Thoracic aorta (tissue), 2 donors: ENCODE measurements at places on chromosomes 7 and 10.

- DNase-seq = no peak
Measured at GRCh38 chr10:110642204-110643034, 1.7 kb upstream of the RBM20 start.

- DNase-seq = no peak
Measured at GRCh38 chr7:42389697-42390096, 152.7 kb upstream of the GLI3 start.

GRCh38 chr10:66783316-66783715 lies 142.5 kb upstream of the LRRTM3 start:
- DNase-seq = no peak

DNA sequence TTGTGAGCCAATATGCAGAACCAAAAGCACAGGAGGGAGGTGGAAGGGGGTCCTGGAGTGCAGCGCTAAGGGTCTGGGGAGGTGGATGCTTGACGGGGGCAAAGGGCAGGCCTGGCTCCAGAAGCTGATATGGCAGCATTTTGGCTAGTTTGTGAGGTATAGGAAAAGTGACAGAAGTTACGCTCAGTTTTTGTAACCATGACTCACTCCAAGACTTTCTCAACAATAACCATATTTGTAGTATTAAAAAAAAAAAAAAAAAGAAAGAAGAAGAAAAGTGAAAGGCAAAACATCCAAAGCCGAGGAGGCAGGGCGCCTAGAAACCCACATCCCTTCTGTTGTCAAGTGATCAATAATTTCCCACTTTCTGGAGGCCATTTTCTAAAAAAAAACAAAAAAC lies 92.3 kb downstream of the RNF216 start:
- DNase-seq = no peak

DNA sequence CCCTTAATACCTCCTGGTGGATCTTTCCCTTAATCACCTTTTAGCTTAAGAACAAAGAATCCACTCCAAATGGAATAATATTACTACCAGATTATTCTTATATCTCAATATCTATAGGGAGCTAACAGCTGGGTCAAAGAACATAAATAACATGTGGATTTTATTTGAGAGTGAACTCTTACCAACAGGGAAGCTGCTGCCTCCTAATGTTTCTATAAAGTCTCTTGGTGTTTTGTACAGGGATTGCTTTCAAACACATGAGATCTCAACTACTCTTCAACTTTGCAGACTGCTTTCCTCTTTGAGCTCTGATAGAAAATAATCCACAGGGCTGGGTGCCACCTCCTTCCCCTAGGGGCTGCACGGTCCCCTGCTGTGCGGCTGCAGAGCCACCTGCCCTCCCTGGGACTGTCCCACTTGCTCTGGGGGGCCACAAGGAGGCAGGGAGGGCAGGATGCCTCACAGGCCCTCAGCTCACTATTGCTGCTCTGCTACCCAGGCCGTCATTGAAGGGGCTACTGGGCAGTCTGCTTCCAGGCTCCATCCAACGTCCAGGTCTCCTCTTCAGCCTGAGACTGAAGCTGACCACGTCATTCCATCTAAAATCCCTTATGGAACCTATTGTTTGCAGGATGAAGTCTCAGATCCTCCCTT lies 191.2 kb downstream of the CXCL12 start:
- DNase-seq = no peak

- no peak for DNase-seq
Measured at GRCh38 chr7:47091141-47091540, 490.8 kb downstream of the TNS3 start.

DNA sequence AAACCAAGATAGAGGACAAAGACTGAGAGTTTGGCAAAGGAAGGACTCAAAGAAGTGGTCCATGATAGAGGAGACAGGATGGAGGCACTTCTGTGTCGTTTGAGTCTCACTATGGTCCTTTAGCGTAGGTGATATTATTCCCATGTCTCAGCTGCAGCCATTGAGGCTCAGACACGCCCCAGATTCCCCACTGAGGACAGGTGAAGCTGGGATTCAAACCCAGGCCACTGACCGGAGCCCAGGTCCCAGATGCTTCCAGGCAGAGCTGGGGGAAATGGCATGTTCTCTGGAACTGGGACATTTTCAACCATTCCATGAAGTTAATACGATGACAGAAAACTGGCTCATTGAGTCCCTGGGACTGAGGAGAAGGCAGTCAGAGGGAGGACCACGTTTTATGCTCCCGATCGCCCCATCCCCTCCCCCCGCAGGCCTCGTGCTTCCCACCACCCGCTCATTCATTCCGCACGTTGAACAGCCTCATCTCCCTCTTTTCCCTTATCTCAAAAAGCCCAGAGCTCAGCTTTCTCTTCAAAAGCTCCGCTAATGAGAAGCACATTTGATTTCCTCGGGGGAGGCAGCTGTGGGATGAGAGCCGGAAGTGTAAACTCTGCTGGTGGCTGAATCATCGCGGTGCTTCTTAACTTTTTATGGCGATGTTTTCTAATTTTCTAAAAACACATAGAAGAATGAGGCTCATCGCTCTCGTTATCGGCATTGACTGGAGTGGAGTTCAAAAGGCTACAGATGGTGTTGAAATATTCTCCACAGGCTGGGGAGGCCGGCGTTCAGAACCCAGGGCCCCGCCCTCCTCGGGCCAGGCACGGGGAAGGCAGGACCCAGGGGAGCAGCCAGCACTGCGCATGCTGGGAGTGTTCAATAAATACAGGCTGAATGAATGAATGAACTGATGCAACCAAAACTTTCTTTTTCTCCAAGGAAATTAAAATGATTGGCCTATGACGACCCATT lies 64.0 kb downstream of the OAT start:
- no peak for DNase-seq

DNA sequence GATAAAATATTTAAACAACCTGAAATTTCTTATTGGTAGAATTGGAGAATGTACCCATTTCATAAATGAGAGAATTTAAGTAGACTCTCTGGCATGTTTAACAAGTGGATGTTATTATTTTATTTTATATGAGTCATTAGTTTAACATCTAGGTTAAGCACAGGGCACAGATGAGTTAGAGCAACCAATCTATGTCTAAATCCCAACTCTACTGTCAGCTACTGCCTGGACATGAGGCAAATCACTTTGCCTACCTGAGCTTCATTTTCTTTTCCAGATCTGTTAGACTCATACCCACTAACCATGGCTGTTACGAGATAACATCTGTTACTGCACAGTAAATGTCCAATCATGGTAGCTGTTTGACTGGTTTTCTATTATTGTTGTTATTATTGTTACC lies 251.1 kb downstream of the INHBA start:
- no peak for DNase-seq

DNA sequence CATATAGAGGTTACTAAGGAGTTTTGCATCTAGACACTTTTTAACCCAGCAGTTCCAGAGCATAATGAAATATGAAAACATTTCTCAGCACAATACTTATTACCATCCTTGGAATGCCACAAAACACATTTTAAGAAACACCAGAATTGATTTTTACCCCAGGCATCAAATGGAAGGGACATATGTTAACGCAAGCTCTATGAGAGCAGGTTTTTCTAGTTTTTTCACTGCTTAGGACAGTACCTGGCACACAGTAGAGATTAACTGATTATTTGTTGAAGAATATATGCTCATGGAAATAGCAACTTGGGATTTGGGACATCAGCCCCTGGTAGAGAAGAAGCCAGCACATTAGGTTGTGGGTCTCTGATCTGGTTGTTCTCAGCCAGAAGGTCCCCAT lies 67.0 kb upstream of the ARID5B start:
- no peak for DNase-seq

DNA sequence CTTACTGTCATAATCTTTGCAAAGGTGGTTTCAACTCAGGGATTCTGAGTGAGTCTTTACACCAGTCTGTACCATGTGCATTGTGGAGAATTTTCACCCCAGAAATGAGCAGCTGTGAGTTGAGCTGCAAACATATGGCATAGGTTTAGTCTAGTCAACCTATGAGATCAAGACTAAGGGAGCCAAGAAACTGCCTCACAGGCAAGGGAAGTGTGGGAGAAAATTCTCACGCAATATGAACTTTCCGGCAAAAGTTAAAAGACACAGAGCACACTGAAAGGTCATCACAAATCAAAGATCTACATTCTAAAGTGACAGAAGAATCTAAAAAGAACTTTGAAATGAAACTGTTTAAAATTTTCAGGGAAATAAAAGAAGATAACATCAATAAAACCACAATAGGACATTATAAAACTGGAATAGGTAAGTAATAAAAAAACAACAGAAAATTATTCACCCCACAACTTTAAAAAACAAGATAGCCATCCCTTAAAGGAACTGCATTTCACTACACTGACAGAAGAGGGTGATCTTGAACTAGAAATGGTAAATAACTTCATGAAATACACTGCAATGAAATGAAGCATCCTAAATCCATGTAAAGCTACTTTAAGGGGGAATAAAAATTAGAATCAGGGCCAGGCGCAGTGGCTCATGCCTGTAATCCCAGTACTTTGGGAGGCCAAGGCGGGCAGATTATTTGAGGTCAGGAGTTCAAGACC lies 63.5 kb downstream of the LGI1 start:
- DNase-seq = no peak

- DNase-seq = no peak
Measured at GRCh38 chr10:75647675-75648074, 216.3 kb downstream of the LRMDA start.

GRCh38 chr7:116548506-116548905 lies 23.7 kb downstream of the CAV1 start:
- DNase-seq = no peak

DNA sequence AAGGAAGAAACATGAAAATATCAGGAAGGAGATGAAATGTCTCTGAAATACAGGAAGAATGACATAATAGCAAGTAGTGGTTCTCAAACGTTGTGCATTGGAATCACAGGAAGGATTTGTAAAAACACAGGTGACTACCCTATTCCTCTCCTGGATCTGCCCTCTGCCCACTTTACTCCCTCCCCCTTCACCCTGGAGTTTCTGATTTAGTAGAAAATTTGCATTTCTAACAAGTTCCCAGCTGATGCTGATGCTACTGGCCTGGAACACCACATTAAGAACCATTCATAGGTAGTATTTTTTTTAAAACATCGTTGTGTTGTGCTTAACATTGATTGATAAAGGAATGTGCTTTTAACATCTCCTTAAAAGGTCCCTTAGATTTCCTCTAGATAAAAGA lies 130.9 kb downstream of the PHF14 start:
- DNase-seq = no peak

DNA sequence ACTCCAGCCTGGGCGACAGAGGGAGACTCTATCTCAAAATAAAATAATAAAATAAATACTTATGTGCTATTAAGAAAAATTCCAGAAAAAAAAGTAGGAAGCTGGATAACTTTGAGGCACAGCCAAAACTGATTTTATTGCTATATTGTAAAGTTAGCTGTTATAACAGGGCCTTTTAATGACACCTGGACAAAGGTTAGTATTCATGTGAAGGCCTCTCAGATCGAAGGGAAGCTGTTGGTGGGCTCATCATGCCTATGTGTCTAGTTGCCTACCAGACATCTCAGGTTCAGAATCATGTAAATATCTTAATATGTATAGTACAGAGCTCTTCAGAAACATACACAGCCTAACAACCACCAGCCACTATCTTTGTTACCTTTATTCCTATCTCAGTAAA lies 143.0 kb downstream of the LCOR start:
- DNase-seq = no peak

DNA sequence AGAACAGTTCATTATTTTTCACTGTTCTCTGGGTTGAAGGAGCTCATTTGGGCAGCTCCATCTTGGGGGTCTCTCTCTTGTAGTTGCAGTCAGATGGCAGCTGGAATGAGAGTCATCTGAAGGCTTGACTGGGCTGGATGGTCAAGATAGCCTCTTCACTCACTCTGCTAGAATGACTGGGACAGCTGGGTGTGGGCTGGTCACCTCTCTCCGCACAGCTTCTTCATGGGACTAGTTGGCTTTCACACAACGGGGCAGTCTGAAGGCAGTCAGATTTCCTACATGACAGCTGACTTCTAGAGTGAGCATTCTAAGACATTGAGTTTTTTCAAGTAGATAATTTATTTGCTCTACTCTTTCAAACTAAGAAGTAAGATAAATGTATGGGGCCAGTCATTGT lies 13.1 kb downstream of the PLEKHA1 start:
- no peak for DNase-seq

GRCh38 chr7:103011650-103012049 lies 62.9 kb downstream of the FBXL13 start:
- DNase-seq = no peak

- no peak for DNase-seq
Measured at GRCh38 chr7:12731214-12731656, 43.8 kb downstream of the ARL4A start.

DNA sequence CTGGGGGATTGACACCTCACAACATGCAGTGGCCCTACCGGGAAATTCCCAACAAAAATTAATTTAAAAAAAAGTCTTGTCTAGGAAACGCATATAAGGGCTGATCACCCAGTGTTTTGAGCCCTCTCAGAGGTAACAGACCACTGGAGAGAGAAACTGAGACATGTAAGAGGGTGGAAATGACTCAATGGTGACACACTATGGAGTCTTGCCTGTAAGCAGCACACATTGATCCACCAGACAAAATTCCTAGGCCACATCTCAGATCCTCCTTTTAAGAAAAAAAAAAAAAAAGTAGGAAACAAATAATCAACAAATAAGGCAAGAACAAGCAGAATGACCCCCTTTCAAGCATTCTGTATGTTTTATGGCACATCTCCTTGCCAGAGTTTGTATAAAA lies 296.2 kb downstream of the MAGI2 start:
- no peak for DNase-seq

- no peak for DNase-seq
Measured at GRCh38 chr10:76268954-76269353, 837.5 kb downstream of the LRMDA start.

GRCh38 chr10:102300278-102300843 lies 55.0 kb downstream of the GBF1 start:
- DNase-seq = no peak

DNA sequence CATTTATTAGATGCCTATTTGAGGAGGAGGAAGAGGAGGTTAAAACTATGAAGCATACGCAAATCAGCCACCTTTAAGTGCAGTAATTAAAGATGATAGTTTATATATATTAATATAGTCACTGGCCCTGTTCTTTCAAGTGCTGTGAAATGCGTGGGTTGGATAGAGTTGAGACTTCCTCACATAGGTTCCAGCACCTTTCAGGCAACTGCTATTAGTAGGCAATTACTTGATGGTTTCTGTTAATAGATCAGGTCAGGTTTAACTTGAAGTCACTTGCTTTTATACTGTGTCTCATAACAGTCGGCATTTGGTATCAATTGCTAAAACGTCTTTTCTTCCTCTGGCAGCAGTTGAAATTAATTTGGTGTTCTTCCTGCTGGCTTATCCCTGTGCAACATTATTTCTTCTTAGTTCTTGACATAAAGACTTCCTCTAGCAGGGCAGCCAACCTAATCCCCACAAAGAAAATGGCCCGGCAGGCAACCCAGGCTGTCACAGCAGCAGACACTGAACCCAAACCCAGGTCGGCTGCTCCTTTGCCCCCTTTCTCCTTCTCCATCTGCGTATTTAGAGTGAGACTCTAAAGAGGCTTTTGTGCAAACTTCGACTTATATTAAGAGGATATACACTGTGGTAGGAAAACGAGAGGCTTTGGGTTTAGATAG lies 35.3 kb upstream of the BET1 start:
- no peak for DNase-seq

- DNase-seq = no peak
Measured at GRCh38 chr7:11491811-11492210, 340.2 kb downstream of the THSD7A start.

- DNase-seq = no peak
Measured at GRCh38 chr10:121919666-121920065, 8.2 kb downstream of the ATE1 start.

GRCh38 chr7:129831424-129832058 lies 121.2 kb downstream of the UBE2H start:
- DNase-seq = no peak
